ENCODE measurements at places on chromosomes 2 and 18.

GRCh38 chr2:102055346-102055990 lies 63.7 kb downstream of the IL1R2 start:
- DNase-seq, result no peak

DNA sequence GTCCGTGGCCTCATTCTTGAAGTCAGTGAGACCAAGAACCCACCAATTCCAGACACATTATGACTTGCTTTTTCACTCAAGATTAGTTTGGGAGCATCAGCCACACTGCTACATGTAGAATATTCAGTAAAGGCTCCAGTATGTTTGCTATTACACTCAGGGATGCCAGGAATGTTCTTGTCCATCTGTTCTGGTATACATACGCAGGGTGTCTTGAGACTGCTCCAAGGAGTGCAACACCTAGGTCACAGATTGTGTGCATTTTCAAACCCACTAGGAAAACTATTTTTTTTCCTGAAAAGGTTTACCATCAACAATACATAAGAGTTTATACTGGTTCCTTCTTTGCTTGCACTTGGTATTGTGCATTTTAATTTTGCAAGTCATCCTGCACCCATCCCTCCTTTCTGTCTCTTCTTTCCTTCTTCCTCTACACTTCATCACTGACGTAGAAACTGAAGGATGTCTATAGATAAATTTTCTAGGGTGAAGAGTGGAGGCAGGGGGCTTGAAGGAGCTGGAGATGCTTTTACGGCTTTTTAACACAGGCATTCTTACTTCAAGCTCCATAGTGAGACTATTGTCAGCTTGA lies 35.3 kb upstream of the MAP2 start:
- no peak for DNase-seq

DNA sequence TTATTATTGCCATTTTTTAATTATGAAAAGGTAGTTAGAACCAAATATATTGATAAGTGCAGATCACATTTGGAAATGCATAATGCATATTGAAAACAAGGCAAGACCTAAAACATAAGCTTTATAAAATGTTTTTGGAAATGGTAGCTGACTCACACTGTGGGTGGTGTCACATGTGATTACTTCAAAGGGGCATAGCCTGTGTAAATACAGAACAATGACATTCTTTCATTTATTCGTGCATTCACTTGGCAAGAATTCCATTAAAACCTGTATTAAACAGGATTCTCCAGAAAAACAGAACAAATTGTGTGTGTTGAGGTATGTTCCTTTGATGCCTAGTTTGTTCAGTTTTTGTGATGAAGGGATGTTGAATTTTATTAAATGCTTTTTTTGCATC lies 427.3 kb upstream of the ST6GAL2 start:
- no peak for DNase-seq

DNA sequence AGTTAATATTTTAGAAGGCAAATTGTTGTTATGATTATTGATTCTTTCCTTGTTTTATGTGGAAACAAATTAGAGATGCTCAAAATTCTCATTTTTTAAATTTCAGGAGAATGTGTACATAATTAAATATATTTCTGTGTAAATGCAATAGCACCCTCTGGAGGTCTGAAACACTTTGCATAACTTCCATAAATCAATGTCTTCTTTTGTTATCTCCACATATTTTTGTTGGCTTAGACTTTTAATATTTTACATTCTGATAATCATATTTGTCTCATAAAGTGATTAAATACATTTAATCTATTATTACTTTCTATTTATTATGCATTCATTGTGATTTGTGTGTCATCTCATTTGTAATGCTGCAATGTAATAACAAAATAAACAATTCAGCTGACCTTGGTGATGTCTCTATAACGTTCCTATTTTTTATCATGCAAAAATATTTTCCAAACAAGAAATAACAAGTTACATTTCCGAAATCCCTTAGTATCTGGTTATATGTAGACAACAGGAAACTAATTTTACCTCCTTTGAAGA lies 201.8 kb upstream of the GALNT5 start:
- no peak for DNase-seq

- no peak for DNase-seq
These were observed 162.7 kb downstream of the KLHL29 start for GRCh38 chr2:23547725-23548124.

DNA sequence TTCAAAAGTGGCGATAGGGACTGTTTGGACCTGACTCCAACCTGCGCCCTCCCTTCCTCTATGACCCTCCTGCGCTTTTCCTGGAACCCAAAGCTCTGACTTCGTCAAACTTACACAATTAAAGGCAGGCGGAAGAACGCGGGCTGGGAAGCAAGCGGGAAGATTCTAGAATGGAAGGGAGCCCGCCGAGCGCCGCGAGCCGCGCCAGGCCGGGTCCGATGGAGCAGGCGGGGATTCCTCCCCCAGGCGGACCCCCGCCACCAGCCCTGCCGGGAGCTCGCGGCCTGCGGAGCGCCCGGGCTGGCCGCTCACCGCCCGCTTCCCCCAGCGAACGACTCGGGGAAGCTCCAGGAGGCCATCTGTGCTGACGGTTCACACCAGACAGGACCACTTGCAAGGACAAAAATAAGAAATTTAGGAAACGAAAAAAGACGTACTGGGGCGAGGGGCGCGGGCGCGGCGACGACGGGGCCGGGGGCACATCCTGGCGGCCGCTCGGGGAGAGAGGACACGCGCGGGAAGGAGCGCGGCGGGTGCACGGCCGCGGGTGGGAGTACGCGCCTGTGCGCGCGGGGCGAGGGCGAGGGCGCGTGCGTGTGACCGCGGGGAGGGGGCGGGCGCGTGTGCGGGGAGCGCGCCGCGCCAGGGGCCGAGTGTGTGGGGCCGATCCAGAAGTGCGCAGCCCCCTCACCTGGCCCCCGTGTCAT lies 1.1 kb upstream of the SALL3 start:
- no peak for DNase-seq

- no peak for DNase-seq
These were observed 21.4 kb upstream of the RUFY4 start for GRCh38 chr2:218047536-218048225.

DNA sequence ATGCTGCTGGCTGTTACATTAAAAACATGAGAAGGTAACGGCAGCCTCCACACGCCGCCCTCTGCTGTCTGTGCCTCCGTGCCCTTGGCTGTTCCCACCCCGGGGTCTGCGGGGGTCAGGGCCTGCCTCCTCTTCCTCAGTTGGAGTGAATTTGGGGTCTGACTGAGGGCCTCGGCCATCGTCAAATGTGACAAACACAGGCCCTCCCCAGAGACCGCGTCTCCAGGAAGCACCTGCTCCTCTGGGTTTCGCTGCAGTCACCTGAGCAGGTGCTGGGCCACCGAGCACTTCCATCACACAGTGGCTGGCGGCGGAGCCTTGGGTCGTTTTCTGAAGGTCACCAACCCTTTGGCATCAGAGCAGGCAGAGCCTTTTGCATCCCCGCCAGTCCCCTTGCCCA lies 70.9 kb downstream of the NFATC1 start:
- no peak for DNase-seq

DNA sequence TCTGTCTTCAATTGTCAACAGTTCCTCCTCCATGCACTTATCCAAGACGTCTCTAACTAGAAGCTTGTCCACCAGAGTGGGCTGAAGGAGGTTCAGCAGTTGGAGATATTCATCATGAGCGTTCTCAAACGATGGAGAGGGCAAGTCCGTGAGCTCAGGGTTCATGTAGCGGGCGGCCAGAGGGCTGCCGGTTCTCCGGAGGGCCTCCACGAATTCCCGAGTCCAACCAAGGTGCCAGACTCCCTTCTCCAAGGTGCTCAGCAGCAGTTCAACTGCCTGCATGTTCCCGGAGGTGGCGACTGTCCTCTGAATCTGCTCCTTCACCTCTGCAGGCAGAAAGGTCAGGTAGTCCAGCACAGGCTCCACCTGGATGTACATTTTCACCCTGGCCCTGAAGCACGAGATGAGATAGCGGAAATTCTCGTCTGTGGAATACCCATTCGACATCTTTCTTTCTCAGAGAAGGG lies 590 bp downstream of the IFIH1 start:
- DNase-seq, result no peak

DNA sequence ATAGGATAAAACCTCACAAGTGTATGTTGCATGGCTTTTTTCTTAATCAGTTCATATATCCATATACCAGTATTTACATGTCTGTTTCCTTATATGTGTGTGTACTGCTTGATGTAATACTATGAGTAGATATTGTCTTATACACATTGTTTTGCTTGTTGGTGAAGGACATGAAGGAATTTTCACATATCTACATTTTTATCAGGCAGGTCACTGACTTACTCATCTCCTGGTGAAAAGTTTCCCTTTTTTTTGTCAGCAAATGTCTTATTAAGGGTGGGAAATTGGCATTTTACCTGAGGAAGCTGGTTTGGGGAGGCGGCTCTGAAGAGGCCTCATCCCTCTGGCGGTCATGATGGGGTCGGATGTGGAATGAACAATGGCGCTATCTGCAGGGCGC lies 61.4 kb upstream of the LYPD1 start:
- no peak for DNase-seq

GRCh38 chr2:207107131-207107530 lies 58.6 kb downstream of the KLF7 start:
- peak; percentile 28 for DNase-seq

- no peak for DNase-seq
These were observed 131.8 kb upstream of the HNRNPA3 start for GRCh38 chr2:177080746-177081284.

GRCh38 chr2:170607171-170607570 lies 108.0 kb upstream of the SP5 start:
- no peak for DNase-seq

DNA sequence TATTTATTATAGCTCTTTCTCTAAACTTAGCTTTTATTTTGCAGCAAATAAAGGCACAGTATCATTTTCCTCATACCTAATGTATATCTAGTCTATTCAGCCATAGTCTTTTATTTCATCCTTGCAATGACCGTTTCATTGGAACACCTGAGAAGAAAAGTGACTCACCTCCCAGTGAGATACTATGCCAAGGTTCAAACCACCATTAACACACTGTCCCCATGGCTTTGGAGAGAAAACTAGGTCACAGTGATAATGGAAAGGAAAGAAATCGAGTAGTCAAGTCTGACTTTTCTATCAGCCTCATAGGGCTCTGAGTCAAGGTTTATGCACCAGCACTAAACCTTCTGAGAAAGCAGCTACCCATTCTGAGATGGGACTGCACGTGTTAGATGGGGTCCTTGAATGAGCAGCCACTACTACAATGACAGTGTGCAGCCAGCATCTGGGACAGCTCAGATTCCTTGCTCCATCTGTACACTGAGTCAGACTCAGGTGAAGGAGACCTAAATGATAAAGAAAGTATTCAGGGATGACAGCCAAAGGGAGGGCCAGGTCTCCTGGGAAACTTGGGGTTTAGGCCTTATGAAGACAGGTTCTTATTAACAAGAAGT lies 971.1 kb upstream of the ACVR2A start:
- DNase-seq, result no peak

GRCh38 chr18:57542812-57543427 lies 43.6 kb downstream of the FECH start:
- no peak for DNase-seq

GRCh38 chr2:236568068-236568921 lies 1.3 kb upstream of the ACKR3 start:
- DNase-seq, result no peak

- DNase-seq, result no peak
These were observed 127.3 kb upstream of the NYAP2 start for GRCh38 chr2:225272173-225272572.

DNA sequence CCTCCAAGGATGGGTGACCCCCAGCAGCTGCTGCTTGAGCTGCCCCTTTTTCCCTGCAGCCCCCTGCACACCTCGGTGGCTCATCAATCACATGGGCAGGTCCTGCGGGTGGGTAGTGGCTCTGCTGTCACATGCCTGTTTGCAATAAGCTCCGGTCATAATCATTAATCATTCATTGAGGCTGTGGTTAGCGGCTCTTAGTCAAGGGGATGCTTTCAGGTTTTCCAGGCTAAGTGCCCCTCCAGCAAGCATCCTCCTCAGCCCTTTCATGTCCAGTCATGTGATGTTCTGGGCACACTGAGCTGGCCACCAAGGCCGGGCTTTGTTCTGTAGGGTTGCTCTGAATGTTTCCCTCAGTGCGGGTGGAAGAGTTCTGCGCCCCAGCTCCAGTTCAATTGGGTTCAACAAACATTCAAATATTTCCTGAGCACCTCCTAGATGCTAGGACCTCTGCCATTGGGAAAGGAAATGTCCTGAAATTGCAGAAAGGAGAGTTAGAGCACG lies 96.4 kb upstream of the LDAH start:
- DNase-seq, result no peak

DNA sequence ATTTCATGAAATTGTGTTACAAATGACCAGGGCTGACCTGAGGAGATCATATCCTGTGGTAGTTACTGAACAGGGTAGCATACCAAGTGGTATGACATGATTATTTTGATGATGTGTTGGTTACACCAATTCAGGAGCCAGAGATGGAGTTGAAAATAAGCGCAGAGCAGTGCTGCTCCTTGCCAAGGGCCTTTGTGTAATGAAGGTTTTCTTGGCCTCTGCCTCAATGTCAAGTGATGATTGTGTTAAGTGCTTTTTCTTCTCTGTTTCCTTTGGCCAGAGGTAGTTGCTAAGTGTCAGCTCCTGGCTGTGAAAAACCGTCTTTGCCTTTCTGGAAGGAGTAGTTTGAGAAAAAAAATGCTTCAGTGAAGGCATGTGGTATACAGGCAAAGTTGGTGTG lies 131.2 kb downstream of the CERS6 start:
- no peak for DNase-seq

GRCh38 chr2:218252509-218253231 lies 8.1 kb upstream of the GPBAR1 start:
- no peak for DNase-seq

GRCh38 chr18:61955644-61956043 lies 62.8 kb upstream of the RNF152 start:
- no peak for DNase-seq

DNA sequence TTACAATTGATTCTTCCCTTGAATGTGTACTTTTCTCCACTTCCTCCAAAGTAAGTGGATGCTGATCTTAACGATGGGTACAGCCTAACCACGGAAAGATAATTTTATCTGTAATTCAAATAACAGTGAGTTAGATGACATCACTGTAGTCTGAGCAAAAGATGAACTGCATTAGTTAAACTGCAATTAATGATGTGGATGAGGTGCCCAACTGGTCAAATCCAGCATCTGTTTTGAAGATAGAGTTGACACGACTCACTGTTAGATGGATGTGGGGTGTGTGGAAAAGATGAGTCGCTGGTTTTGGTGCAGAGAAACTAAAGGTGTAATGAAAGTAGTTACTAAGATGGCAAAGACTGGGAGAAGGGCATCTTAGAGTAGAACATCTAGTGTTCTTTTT lies 270.5 kb upstream of the MEIS1 start:
- DNase-seq, result no peak

- DNase-seq, result no peak
These were observed 64.9 kb downstream of the GALR1 start for GRCh38 chr18:77314511-77314910.

Measured in hippocampal formation (tissue), 2 donors.